ENCODE measurements at places on chromosomes 7 and 10. TPM values are rescaled to one million over a fixed set of nuclear protein-coding genes. Genes with fewer than 3 reads are reported as not detected.

GRCh38 chr7:108425714-108426275, 30.4 kb downstream of the NRCAM start:
- no peaks in the 10 kb centered on the region for H3K4me1 ChIP-seq
- DNase-seq: no peak
- no peak overlapping the region for H3K4me3 ChIP-seq
- H3K27ac ChIP-seq: no peak overlapping the region
- no peaks in the 10 kb centered on the region for H3K36me3 ChIP-seq

DNA sequence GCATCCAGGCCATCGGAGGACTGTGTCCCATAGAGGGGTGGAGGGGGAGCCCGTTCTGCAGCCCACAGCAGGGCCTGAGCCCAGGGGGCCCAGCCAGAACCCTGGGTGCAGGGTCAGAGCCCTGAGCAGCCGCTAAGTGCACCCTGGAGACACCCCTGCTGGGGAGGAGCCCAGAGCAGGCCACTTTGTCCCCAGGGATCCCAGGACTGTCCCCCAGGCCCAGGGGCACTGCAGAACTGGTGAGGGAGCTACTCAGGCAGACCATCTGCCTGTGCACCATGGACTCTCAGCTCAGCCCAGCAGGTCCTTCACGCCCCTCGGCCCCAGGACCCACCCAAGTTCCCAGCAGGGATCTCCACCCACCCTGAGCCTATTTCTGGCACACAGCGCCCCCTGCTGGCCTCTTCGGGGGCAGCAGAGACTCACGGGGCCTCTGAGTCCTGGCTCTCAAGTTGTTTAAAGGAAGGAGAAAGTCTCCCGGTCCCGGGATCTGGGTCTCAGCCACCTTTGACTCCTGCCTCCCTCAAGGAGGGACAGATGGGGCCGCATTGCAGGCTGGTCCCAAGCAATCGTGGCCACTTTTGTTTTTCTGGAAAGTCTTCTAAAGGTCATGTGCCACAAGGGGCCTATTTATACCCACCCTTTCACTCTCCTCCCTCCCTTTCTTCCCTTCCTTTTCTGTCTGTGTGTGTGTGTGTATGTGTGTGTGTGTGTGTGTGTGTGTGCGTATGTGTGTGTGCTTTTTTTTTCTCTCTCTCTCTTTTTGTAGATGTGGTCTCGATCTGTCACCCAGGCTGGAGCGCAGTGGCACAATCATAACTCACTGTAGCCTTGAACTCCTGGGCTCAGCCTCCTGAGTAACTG, 90.3 kb downstream of the MYL10 start:
- H3K4me3 ChIP-seq: no peak overlapping the region
- H3K27me3 ChIP-seq: no peaks in the 10 kb centered on the region
- DNase-seq: peak; percentile 79
- H3K4me1 ChIP-seq: no peaks in the 10 kb centered on the region
- H3K27ac ChIP-seq: no peak overlapping the region

DNA sequence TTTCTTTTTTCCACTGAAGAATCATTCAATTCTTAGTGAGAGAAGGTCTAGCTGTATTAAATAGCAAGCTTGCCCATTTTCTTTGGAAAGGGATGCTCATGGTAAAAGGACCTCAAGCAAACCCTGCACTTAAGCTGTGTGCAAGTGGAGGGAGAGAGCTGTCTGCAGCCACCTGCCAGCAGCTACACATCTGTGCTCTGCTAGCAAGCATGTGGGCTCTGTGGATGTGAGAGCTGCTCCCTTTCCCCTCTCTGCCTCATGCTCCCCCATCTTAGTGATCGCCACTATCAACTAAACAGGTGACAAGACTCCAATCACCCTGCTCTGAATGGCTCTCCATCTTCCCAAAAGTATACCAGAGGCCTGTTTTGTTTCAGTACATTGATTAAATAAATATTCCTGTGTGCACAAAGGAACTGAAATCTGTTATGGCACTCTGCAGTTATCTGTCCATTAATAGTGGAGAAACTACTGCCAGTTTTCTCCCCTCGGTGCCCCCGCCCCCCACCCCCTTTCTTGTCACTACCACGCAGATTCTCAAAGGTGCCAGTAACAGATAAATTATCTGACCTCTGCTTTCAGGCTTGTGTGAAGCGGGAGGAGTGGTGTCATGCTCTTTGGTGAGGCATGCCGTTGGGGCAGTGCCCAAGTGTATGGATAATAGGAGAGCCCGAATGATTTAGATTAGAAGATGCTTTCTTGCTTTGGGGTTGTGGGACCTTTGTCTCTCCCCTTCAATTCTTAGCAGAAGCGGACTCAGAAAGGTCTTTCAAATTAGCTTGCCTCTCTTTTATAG, 26.4 kb downstream of the AUTS2 start:
- H3K4me3 ChIP-seq: no peak overlapping the region
- no peak for DNase-seq
- H3K4me1 ChIP-seq: peaks cover 1% of the 10 kb centered on the region
- H3K36me3 ChIP-seq: no peaks in the 10 kb centered on the region

Gene PLEKHS1
- total RNA-seq: 21.9 TPM

- H3K4me1 ChIP-seq: no peaks in the 10 kb centered on the region
- no peak overlapping the region for H3K4me3 ChIP-seq
Observed at GRCh38 chr10:127952575-127952869, 45.6 kb downstream of the PTPRE start.

DNA sequence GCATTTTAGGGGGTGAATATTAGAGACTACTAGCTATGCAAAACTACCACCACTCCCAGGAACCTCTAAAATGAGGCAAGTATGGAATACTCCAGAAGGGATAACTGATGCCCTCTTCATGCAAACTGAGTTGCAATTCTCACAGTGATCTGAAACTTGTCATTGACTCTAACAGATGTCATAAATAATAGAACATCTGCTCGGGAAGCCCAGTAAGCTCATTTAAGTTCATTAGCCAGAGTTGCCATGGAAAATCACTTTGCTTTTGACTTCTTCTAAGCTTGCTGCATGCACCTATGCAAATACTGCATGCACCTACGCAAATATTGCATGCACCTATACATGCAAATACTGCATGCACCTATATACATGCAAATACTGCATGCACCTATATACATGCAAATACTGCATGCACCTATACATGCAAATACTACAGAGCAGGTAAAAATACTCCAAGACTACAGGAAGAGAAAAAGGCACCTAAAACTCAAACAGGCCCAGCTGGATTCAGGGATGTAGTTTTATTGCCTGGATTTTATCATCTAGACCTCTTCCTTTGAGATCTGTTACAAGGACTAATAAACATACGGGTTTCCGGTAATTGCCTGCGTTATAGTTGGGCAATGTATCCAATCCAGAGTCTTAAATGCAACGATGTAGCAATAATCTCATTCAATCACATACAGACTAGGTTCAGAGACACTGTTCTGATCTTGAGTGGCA, 1061.1 kb upstream of the AUTS2 start:
- H3K27me3 ChIP-seq: no peaks in the 10 kb centered on the region
- H3K4me3 ChIP-seq: no peak overlapping the region

GRCh38 chr7:98339043-98339442, 57.6 kb downstream of the BRI3 start:
- H3K27me3 ChIP-seq: no peaks in the 10 kb centered on the region
- no peak overlapping the region for H3K27ac ChIP-seq

DNA sequence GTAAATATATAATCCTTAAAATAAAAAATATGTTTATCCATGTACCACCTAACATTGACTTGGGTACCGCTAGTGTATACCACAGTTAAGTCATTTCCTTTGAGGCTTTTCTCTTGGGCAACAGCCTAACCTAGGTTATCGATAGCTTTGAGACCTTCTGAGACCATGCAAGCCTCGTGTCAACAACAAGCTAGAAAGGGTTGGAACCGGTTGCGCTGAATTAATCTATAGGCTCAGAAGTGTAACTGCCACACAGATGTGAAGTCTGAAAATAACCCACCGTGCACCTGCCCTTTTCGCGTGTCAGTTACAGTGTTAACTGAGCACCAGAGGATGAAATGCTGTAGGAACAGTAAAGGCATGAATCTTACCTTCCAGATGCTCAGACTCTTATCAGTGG, 59.8 kb downstream of the ARID5B start:
- H3K4me1 ChIP-seq: peaks cover 13% of the 10 kb centered on the region
- no peak for DNase-seq
- no peak overlapping the region for H3K4me3 ChIP-seq
- H3K27me3 ChIP-seq: no peaks in the 10 kb centered on the region
- H3K27ac ChIP-seq: no peak overlapping the region
- H3K36me3 ChIP-seq: peaks cover 2% of the 10 kb centered on the region

Gene MAPK8
- total RNA-seq: 142 TPM

GRCh38 chr10:72390764-72391163, 36.0 kb upstream of the DNAJB12 start:
- H3K27me3 ChIP-seq: no peaks in the 10 kb centered on the region
- no peak overlapping the region for H3K4me3 ChIP-seq
- no peak for DNase-seq
- H3K4me1 ChIP-seq: no peaks in the 10 kb centered on the region
- peaks cover 1% of the 10 kb centered on the region for H3K36me3 ChIP-seq

- no peaks in the 10 kb centered on the region for H3K27me3 ChIP-seq
- H3K4me3 ChIP-seq: no peak overlapping the region
- no peak for DNase-seq
- no peaks in the 10 kb centered on the region for H3K4me1 ChIP-seq
Observed at GRCh38 chr10:88270061-88270808, 312.9 kb downstream of the RNLS start.

GRCh38 chr7:119197877-119198527, 973.5 kb downstream of the ANKRD7 start:
- H3K4me3 ChIP-seq: no peak overlapping the region
- no peak overlapping the region for H3K27ac ChIP-seq
- peak; percentile 54 for DNase-seq
- H3K36me3 ChIP-seq: no peaks in the 10 kb centered on the region

GRCh38 chr7:69967689-69968450, 369.6 kb downstream of the AUTS2 start:
- no peak overlapping the region for H3K27ac ChIP-seq
- peaks cover 7% of the 10 kb centered on the region for H3K4me1 ChIP-seq
- peak; percentile 81 for DNase-seq
- no peaks in the 10 kb centered on the region for H3K27me3 ChIP-seq

DNA sequence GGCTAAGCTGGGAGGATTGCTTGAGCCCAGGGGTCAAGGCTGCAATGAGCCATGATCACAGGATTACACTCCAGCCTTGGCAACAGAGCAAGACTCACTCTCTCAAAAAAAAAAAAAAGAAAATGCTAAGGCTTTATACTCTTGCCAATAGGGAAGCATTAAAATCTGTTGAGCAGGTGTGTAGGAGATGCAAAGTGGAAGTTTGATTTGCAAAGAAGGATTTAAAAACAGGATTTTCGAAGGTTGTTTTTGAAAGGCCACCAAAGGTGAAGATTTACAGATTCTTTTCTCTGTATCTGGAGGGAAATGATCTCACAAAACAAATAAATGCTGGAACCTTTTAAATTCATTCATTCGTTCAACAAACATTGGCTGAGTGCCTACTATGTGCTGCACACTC, 8.6 kb upstream of the PDE1C start:
- no peak for DNase-seq
- H3K4me3 ChIP-seq: no peak overlapping the region
- no peaks in the 10 kb centered on the region for H3K36me3 ChIP-seq
- H3K4me1 ChIP-seq: no peaks in the 10 kb centered on the region
- peaks cover 2% of the 10 kb centered on the region for H3K27me3 ChIP-seq

Gene LIPJ
- total RNA-seq: 0.14 TPM

Gene GFRA1
- total RNA-seq: 30.4 TPM

Gene RBM20
- 1.0 TPM for total RNA-seq

Gene OPN4
- 0.12 TPM for total RNA-seq

Gene PAX4
- not detected for total RNA-seq

GRCh38 chr7:128915271-128915819, 4.8 kb upstream of the KCP start:
- H3K27me3 ChIP-seq: peaks cover 21% of the 10 kb centered on the region
- peaks cover 20% of the 10 kb centered on the region for H3K4me1 ChIP-seq
- H3K36me3 ChIP-seq: no peaks in the 10 kb centered on the region
- no peak for DNase-seq
- no peak overlapping the region for H3K4me3 ChIP-seq
- H3K27ac ChIP-seq: no peak overlapping the region

DNA sequence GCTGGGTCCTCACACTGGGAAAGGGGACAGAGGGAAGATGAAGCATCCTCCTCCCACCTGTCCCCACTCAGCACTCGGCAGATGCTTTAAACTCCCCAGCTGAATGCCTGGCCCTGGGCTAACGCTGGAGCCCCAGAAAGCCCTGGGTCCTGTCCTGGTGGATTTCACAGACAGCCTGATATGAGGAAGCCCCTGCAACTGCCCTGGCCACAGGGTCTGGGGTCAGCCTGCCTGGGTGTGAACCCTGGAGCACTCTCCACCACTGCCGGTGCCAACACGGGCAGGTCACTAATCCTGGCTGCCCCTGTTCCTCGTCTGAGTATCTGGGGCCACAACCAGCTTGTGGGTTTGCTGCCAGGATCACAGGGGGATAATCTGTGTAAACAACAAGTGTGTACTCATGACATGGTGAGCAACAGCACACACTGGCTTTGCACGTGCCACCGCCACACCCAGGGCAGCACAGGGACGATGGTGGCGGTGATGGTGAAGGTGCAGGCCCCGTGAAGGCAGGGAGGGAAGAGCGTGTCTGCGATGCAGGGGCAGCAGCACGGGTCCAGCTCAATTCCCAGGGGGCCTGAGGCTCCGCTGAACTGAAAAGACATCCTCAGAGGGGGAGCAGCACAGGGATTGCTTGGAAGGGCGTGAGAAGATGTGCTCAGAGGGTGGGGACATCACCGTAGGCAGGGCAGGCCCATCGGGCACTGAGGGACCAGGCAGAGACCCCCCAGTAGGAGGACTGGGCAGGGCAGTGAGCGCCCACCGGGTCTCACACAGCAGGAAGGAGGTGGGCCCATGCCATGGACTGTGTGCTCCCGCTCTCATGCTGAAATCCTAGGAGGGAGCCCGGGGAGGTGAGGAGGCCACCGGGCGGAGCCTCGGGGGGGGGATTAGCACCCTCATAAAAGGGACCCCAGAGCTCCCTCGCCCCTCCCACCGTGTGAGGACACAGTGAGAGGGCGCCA, 238.7 kb downstream of the MAD1L1 start:
- H3K27ac ChIP-seq: no peak overlapping the region
- no peaks in the 10 kb centered on the region for H3K4me1 ChIP-seq

GRCh38 chr10:13593535-13593934, 6.8 kb downstream of the PRPF18 start:
- H3K36me3 ChIP-seq: peaks cover 4% of the 10 kb centered on the region
- no peaks in the 10 kb centered on the region for H3K27me3 ChIP-seq
- H3K27ac ChIP-seq: no peak overlapping the region

DNA sequence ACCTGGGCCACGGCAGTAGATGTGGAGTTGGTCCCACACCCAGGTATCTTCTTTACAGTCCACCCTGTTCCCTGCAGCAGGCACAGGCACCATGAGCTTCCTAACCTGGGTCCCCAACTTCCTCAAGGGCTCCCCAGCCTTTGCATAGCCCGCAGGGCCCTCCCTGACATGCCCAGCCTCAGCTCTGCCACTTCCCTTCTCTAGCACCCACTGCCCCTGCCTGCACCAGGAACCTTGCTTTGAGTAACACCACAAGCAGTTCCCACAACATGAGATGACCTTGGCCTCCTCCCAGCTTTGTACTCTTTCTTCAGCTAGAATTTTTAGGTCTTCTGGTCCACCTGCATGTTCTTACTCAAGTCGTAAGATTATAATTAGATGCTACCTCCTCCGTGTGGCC, 92.2 kb upstream of the ZPBP start:
- no peak overlapping the region for H3K27ac ChIP-seq
- no peaks in the 10 kb centered on the region for H3K36me3 ChIP-seq
- no peaks in the 10 kb centered on the region for H3K4me1 ChIP-seq
- H3K4me3 ChIP-seq: no peak overlapping the region
- no peak for DNase-seq
- H3K27me3 ChIP-seq: no peaks in the 10 kb centered on the region

- no peak overlapping the region for H3K27ac ChIP-seq
- no peak overlapping the region for H3K4me3 ChIP-seq
- H3K4me1 ChIP-seq: no peaks in the 10 kb centered on the region
- no peaks in the 10 kb centered on the region for H3K27me3 ChIP-seq
- no peaks in the 10 kb centered on the region for H3K36me3 ChIP-seq
Observed at GRCh38 chr10:58568428-58568935, 55.8 kb downstream of the BICC1 start.
